ENCODE measurements at places on chromosomes 16 and 17.
A peak's percentile ranks its signal among the peaks of the same experiment; 100 is the strongest.

- DNase-seq = no peak
Observed at GRCh38 chr16:5216441-5217080, 119.0 kb upstream of the EEF2KMT start.

- DNase-seq = no peak
Observed at GRCh38 chr17:263773-264172, 82.3 kb upstream of the DOC2B start.

DNA sequence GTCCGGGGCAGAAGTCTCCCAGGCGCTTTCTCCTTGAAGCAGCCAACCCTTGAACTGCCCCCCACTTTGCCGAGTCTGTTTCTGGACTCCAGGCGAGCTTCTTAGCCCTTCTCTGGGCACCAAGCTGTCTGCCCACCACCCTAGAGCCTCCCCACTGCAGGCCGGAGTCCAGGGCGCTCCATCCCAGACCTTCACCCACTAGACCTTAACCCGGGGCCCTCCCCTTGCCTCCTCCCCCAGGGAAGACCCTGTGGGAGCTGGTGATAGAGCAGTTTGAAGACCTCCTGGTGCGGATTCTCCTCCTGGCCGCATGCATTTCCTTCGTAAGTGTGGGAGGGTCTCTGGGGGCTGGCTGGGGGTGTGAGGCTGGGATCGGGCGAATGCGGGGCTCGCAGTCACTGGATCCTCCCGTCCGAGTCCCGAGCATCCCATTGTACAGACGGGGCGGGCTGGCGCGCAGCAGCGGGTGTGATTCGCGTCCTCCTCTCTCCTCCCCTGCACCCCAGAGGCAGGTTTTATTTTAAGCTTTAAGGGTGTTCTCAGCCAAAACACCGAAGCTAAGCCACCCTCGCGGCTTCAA lies 1.1 kb downstream of the ATP2A1 start:
- no peak for DNase-seq

DNA sequence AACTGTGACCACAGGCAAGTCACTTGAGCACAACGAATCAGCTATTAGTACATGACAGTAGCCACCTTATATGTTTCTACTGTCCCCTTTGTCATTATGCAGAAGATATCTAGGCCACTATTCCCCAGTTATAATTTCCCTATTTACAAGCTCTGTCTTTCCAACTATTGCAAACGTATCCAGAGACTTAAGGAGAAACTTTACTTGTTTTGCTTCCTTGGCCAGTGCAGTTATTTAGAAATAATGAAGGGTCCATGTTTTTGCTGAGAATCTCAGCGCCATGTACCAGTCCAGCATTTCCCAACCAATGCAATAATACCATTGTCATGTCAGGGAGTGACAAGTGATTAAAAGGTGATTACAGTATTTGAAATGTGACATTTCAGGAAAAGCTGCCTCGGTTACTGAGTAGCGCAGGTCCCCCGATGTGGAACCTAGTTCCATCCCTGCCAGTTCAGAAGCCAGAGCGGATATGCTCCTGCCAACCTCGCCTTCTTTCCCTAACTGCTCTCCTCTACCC lies 743 bp downstream of the ZNF624 start:
- no peak for DNase-seq

GRCh38 chr16:78192734-78193488 lies 93.5 kb downstream of the WWOX start:
- DNase-seq = no peak

DNA sequence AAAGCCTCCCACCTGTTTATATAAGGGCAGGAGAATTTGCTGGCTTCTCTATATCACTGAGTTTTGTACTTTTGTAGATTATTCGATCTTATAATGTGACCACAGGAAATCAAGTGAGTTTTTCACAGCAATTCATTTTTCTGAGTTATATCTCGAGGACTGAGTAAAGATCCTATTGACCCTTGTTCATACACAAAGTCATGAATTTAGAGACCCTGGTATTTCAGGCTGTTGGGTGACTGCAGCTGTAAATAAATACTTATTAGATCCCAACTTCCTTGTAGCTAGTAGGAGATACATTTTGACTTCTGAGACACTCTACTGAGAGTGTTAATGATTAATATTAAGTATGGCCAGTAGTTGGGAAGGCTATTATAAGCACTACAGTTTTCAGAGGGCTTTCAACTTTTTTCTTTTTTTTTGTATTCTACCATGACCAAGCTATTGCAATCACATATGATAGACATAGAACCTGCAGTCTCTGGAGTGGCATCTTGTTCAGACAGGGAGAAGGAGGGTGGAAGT lies 3.2 kb upstream of the KRT20 start:
- no peak for DNase-seq

DNA sequence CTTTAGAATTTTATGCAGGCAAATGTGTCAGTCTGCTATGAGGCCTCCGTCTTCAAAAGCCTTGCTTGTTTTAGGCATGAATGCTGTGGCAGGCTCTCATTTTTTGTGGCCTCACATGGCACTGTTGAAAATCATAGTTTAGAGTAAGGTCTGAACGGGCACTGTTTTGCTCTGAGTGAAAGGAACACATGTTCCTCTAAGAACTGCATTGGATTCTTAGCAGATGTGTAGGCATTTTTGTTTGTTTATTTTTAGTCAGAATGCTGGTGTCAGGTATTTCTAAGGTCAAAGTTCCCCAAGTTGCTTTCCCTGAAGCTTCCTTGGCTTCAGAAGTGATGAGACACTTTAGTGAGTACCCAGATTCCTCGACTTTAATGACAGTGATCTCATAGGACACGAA lies 173.7 kb downstream of the HS3ST3B1 start:
- no peak for DNase-seq

GRCh38 chr16:87979352-87979751 lies 28.1 kb downstream of the BANP start:
- DNase-seq = no peak

- DNase-seq = no peak
Observed at GRCh38 chr17:71558901-71559300, 561.9 kb upstream of the SOX9 start.

GRCh38 chr17:7887038-7887481 lies 1.5 kb upstream of the CHD3 start:
- no peak for DNase-seq

DNA sequence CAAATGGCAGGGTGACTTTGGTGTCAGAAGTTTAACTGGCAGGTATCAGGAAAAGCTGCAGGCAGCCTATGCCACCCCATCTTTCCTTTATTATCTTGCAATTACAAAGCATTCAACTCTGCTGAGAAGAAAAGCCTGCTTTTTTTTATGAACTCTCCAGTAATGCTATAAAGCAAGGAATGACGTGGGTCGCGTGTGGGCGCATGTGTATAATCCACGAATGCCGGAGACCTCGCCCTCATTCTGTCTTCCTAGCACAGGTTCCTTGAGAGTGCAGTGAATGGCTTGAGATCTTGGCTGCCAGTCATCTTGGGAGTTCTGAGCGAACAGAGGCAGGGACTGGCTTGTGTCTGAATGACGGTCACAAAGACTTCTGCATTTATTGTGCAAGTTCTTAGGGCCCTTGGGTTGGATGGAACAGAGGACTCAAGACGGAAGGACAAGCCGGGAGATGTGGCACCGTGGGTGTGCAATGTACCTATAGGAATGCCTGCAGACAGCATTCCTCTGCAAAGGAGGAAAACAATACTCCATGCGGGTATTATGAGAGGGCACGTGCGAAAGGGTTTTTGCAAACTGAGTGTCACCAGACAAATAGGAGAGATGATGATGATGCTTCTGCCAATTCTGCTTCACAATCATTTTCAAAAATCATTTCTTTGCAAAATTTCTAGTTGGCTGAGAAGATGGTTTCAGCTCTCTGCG lies 96.1 kb upstream of the ELAC2 start:
- DNase-seq = no peak

GRCh38 chr17:67830440-67830839 lies 5.1 kb downstream of the BPTF start:
- DNase-seq = no peak

DNA sequence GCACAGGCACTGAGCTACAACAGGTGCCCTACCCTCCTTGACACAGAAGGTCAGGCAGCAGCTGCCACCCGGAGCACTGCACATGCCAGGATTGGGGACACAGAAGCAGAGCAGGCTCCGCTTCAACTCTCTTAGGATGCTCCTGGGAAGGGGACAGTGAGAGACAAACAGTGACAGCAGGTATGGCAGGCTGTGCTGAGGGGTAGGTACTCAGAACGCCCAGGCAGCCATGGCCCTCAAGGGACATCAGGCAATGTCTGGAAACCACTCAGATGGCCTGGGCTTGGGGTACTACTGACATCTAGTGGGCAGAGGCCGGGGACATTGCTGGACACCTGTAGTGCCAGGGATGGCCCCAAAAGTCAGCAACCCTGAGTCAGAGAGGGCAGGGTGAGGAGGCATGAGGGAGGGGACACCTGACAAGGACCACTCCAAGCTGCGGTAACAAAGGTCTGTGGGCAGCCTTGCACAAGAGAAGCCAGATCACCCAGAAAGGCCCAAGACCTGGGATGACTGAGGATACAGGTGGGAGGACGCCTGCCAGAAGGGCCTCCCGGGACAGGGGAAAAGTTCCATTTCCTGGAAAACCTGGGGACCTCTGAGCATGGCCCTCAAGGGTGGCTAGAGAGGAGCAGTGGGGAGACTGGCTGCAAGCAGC lies 21.2 kb downstream of the PEMT start:
- DNase-seq = no peak

GRCh38 chr17:78951967-78952551 lies 26.9 kb upstream of the TIMP2 start:
- DNase-seq = peak; percentile 44

DNA sequence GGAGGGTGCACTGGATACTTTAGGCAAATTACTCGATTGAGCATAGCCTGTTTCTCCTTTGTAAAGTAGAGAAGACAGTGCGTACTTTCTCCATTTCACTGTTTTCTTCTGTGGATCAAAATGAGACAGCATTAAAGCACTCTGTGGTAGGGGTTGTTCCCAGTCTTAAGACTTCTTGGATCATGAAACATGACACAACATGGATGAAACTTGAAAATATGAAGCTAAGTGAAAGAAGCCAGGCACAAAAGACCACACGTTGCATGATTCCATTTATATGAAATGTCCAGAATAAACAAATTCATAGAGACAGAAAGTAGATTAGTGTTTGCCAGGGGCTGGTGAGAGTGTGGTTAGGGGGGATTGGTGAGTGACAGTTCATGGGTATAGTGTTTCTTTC lies 61.8 kb upstream of the MED9 start:
- DNase-seq = no peak

DNA sequence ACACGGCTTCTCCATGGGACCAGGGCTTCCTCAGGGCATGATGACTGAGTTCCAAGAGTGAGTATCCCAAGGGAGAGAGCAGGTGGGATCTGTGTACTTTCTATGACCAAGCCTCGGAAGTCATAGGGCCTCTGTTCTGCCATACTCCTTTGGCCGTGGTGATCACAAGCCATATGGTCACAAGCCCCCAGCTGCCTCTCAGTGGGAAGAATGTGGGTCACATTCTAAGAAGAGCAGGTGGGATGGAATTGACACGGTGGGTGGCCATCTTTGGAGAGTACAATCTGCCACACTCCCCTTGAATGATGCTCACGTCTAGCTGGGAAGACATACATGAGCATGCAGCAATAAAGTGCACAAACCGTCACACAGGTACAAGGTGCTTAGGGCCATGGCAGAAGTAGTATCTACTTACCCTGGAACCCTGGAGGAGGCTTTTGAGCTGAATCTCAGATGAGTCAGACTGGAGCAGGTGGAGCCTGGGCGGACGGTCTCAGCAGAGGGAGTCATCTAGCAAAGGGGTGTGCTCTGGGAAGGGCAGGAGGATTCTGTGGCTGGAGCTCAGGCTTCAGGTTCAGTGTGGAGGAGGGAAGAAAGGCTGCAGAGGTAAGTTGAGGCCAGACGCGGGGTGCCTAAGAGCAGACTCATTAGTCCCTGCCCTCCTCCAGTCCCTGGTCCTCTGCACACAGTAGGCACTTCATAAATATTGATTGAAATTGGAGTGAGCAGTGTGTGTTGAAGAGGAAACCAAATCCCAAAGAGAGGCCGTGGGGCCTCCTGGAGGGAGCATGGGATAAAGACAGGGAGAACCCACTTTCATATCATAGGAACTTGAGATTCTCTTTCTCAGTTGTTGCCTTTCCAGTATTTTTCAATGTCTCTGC lies 26.6 kb downstream of the GOSR2 start:
- no peak for DNase-seq

- no peak for DNase-seq
Observed at GRCh38 chr17:32731556-32732295, 145.2 kb downstream of the MYO1D start.

- no peak for DNase-seq
Observed at GRCh38 chr16:64489449-64489848, 632.4 kb downstream of the CDH11 start.

- DNase-seq = no peak
Observed at GRCh38 chr16:81210807-81211206, 27.7 kb upstream of the BCO1 start.

DNA sequence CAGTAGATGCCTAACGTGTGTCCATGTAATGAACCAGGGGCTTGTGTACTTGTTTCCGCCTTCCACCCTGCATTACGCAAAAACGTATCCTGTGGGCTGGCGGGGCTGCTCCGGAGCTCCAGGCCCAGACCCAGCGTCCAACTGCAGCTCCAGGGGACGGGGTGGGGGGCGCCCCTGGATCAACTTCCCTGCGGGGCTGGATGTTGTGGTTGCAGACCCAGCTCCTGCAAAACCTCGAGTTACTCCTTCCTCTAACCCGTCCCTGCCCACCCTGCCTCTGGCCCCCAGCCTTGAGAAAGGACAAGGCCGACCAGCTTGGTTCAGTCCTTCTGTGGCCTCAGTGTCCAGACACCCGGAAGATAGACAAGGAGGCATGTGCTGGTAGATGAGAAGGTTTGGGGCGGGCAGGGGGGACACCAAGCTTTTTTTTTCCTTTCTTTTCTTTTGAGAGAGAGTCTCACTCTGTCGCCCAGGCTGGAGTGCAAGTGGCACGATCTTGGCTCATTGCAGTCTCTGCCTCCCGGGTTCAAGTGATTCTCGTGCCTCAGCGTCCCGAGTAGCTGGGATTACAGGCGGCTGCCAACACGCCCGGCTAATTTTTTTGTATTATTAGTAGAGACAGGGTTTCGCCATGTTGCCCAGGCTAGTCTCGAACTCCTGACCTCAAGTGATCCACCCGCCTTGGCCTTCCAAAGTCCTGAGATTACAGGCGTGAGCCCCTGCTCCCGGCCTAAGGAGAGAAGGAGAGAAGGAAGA lies 731 bp upstream of the EXOC7 start:
- no peak for DNase-seq

- DNase-seq = no peak
Observed at GRCh38 chr16:81869326-81869725, 90.2 kb downstream of the PLCG2 start.

GRCh38 chr16:90019543-90020259 lies 445 bp upstream of the DBNDD1 start:
- no peak for DNase-seq

GRCh38 chr16:77133706-77134105 lies 57.3 kb upstream of the MON1B start:
- no peak for DNase-seq
